ENCODE measurements at places on chromosomes 11 and 22. TPM values are rescaled to one million over a fixed set of nuclear protein-coding genes. Genes with fewer than 3 reads are reported as not detected.
A peak's percentile ranks its signal among the peaks of the same experiment; 100 is the strongest.

GRCh38 chr22:27846910-27847309, 45.4 kb upstream of the MN1 start:
- no peak overlapping the region for H3K4me3 ChIP-seq
- H3K27ac ChIP-seq = no peak overlapping the region
- no peaks in the 10 kb centered on the region for H3K27me3 ChIP-seq
- peaks cover 7% of the 10 kb centered on the region for H3K4me1 ChIP-seq

- H3K36me3 ChIP-seq = no peaks in the 10 kb centered on the region
- no peaks in the 10 kb centered on the region for H3K4me1 ChIP-seq
- H3K4me3 ChIP-seq = no peak overlapping the region
- DNase-seq = no peak
- H3K27ac ChIP-seq = no peak overlapping the region
- no peaks in the 10 kb centered on the region for H3K27me3 ChIP-seq
These were observed 236.3 kb upstream of the ZC3H12C start for GRCh38 chr11:109856928-109857327.

GRCh38 chr11:128208329-128209137, 378.8 kb downstream of the ETS1 start:
- no peaks in the 10 kb centered on the region for H3K27me3 ChIP-seq
- no peak for DNase-seq
- no peak overlapping the region for H3K4me3 ChIP-seq
- H3K4me1 ChIP-seq = peaks cover 3% of the 10 kb centered on the region
- peaks cover 14% of the 10 kb centered on the region for H3K36me3 ChIP-seq

- DNase-seq = no peak
- peak overlapping the region; percentile 14 for H3K27ac ChIP-seq
- H3K4me3 ChIP-seq = no peak overlapping the region
- peaks cover 7% of the 10 kb centered on the region for H3K4me1 ChIP-seq
- H3K36me3 ChIP-seq = no peaks in the 10 kb centered on the region
- no peaks in the 10 kb centered on the region for H3K27me3 ChIP-seq
These were observed 86.0 kb downstream of the CCDC81 start for GRCh38 chr11:86460461-86461385.

DNA sequence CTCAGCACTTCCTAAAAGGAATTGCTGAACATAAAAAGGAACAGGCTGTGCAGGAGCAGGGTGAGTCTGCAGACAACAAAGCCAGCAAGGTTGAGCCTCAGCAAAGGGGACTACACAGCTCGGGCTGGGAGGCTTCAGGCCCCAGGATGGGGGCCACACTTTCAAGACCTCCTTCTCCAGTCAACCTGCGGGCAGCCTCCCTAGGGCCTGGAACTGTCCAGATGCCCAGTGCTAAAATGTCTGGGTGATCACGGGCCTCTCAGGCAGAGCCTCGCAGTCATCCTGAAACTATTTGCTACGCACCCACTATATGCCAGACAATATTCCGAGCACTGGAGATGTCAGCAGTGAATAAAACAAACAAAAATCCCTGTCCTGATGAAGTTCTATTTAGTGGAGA, 3.9 kb upstream of the NEFH start:
- H3K27me3 ChIP-seq = peaks cover 33% of the 10 kb centered on the region
- no peak overlapping the region for H3K4me3 ChIP-seq
- H3K36me3 ChIP-seq = peaks cover 3% of the 10 kb centered on the region
- DNase-seq = no peak
- H3K27ac ChIP-seq = no peak overlapping the region

GRCh38 chr11:119380827-119381180, 686 bp downstream of the USP2 start:
- H3K27me3 ChIP-seq = peaks cover 7% of the 10 kb centered on the region
- no peak overlapping the region for H3K27ac ChIP-seq

DNA sequence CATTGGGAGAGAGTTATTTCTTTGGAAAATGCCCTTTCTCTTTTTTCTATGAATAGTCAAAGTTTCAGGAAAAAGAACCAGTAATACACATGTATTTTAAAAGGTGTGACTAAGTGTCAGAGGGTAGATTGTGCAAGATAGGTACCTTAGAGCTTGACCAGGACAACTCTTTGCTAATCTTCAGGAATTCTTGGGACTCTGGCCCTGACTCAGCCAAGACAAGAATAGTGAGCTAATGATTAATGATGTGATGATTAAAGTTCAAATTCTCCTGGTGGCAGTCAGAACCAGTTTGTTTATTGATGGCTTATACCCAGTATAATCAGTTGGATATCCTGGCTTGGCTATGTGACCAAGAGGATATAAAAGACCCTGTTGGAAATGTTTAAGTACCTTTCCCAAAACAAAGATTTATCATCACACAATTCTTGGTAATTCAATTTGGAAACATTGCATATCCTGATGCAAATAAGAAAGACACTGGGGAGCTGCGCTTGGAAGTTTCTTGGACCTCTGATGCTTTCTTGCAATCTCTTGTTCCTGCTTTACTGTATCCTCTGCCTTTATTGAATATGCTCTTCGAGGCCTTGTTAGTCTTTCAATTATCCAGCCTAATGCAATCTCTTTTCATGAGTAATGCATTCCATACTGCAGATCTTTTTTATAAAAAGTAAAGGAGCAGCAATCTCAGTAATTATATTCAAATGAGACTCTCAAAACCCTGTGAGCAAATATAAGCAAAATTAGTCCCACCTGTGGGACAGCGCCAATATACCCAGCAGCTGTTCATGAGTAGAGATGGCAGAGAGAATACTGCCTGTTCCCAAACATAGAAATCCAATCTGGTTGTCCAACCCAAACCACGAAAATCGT, 48.0 kb upstream of the CEP126 start:
- no peak for DNase-seq
- no peaks in the 10 kb centered on the region for H3K4me1 ChIP-seq
- no peak overlapping the region for H3K27ac ChIP-seq
- peaks cover 1% of the 10 kb centered on the region for H3K36me3 ChIP-seq
- H3K4me3 ChIP-seq = no peak overlapping the region

DNA sequence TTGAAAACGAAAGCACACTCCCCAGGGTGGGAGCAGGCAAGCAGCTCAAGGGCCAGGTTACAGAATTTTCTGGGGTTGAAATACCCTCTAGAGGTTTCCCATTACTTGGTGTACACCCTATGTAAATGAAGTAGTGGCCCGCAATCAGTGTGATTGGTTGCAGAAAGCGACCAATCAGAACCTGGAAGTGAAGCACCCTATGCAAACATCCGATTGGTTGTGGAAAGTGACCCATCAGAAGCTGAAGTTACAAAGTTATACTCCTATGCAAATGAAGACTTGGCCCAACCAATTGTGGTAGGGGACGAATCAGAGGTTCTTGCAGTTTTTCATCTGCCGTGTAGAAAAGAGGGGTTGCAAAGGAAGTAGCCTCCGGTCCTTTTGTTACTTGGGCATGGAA, 19.2 kb downstream of the PRR5 start:
- no peak overlapping the region for H3K4me3 ChIP-seq
- no peak overlapping the region for H3K27ac ChIP-seq
- H3K36me3 ChIP-seq = no peaks in the 10 kb centered on the region
- DNase-seq = no peak

DNA sequence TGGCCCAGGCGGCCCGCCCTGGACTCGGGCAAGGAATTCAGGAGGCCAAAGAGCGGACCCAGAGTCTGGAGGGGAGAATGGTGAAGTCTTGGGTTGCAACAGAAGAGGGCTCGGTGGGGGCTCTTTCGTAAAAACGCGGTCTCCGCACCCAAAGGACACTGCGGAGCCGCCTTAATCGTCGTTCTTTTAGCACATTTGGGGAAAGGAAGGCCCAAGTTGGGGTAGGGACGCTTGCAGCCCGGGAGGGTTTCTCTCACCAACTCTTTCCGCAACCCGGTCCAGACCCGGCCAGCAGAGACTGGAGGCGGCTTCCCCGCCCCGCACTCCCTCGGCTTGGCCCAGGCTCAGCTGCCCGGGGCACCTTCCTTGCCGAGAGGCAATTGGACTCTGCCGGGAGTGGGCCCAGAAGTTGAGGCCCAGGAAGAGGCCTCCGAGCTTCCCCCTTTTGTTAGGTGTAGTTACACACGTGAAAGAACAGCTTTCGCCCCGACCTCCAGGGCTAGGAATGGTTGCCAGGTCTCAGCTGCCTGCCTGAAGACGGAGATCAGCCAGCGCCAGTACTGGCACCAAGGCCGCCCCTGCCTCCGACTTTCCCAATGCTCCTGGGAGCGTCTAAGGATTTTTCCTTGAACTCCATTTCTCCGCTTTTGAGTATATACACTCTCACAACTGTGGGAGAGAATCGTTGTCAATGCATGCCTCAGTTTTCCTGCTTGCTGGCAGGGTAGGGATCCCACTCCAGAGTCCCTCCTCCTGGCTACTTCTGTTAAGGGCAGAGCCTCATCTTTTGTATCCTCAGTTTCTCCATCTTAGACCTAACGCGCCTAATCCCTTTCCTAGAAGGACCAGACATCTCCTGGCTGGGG, 3.7 kb downstream of the ALX4 start:
- H3K27me3 ChIP-seq = peaks cover 97% of the 10 kb centered on the region
- peaks cover 31% of the 10 kb centered on the region for H3K4me1 ChIP-seq
- peak overlapping the region; percentile 82 for H3K4me3 ChIP-seq
- DNase-seq = no peak

DNA sequence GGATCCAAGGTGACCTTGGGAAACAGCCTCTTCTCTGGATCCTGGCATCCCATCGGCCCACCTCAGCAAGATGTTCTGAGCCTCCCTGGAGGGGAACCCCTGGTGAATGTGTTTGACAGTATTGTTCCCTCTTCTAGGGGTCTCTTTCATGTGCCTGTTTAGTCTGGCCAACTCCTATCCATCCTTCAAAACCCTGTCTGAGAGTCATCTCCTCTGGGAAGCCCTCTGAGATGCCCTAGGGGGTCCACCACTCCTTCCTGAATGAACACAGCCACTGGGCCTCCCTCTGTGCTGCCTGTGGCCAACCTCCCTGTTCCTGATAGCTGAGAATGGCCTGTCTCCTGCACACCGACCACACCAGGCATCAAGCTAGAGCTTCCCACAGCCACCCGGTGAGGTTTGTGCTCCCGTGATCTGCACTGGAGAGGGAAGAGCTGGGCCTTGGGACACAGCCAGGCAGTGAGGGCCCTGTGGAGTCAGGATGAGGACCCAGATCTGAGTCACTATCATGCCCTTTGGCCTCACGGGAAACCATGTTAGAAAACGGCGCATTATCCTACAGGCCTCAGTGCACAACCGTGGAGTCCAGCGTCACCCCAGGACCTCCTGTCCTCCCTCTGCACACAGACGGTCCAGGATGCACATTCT, 8.8 kb downstream of the WNT7B start:
- no peak for DNase-seq
- no peak overlapping the region for H3K4me3 ChIP-seq
- H3K27me3 ChIP-seq = peaks cover 43% of the 10 kb centered on the region
- H3K27ac ChIP-seq = no peak overlapping the region
- H3K4me1 ChIP-seq = peaks cover 2% of the 10 kb centered on the region

- no peak overlapping the region for H3K4me3 ChIP-seq
- H3K36me3 ChIP-seq = no peaks in the 10 kb centered on the region
- H3K4me1 ChIP-seq = no peaks in the 10 kb centered on the region
- DNase-seq = no peak
- no peak overlapping the region for H3K27ac ChIP-seq
These were observed 342.6 kb downstream of the SOX6 start for GRCh38 chr11:16013649-16014275.

DNA sequence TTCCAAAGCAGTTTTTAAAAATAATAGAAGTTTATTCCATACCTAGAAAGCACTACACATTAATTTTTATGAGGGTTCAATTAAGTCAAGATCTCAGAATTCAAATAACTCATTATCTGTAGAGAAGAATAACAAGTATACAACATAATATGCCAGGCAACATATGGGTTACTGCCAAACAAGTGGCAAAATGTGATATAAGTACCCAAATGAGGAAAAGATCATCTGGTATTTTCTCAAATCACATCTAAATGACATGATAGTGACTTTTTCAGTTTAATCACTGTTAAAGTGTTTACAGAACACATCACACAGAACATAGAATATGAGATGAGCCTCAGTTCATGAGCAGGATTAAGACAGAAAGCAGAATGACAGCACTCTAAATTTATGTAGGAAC, 123.3 kb downstream of the FCHSD2 start:
- no peaks in the 10 kb centered on the region for H3K27me3 ChIP-seq
- H3K27ac ChIP-seq = no peak overlapping the region
- peaks cover 4% of the 10 kb centered on the region for H3K4me1 ChIP-seq
- peaks cover 38% of the 10 kb centered on the region for H3K36me3 ChIP-seq
- H3K4me3 ChIP-seq = no peak overlapping the region

- H3K36me3 ChIP-seq = peaks cover 5% of the 10 kb centered on the region
- no peak for DNase-seq
- no peak overlapping the region for H3K4me3 ChIP-seq
- H3K27me3 ChIP-seq = peaks cover 9% of the 10 kb centered on the region
These were observed 85.9 kb downstream of the SBF2 start for GRCh38 chr11:10208131-10208575.

DNA sequence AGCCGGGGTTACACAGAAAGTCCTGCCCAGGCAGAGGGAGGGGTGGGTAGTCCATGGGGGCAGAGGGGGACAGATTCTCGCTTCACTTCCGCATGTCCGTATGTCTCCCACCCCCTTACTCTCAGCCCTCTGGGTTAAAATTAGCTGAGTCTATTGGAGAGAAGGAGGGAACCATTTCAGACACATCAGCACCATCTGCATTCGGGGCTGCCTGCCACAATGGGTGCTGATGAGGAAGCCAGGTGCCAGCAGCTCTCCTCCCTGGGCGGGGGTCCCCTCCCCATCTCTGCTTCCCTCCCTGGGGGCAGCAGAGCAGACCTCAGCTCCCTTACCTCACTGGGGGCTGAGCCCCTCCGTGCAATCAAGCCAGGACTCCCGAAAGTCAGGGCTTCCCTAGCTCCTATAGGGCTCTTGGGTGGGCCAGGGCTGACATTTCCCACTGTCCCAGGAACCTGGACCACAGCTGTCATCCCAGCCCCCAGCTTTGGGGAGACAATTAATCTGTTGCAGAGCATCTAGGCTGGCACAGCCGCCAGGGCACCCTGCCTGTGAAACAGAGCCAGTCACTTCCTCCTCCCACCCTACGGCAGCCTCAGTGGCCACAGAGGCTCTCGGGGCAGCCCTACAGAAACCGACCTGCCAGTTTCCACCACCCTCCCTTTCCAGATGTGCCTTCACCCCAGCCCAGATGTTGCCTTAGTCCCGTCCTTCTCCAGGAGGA, 67.3 kb downstream of the PDE2A start:
- H3K4me3 ChIP-seq = no peak overlapping the region
- no peak overlapping the region for H3K27ac ChIP-seq
- DNase-seq = no peak
- H3K36me3 ChIP-seq = no peaks in the 10 kb centered on the region
- peaks cover 5% of the 10 kb centered on the region for H3K4me1 ChIP-seq

UVRAG gene
- total RNA-seq = 25.5 TPM

ZC3H12C gene
- 2.8 TPM for total RNA-seq

MS4A3 gene
- not detected for total RNA-seq

ARHGAP20 gene
- 0.18 TPM for total RNA-seq

FAM111B gene
- total RNA-seq = 42.7 TPM

CHST1 gene
- total RNA-seq = not detected

APOA4 gene
- not detected for total RNA-seq
